ENCODE measurements at places on chromosomes 2 and 18.

DNA sequence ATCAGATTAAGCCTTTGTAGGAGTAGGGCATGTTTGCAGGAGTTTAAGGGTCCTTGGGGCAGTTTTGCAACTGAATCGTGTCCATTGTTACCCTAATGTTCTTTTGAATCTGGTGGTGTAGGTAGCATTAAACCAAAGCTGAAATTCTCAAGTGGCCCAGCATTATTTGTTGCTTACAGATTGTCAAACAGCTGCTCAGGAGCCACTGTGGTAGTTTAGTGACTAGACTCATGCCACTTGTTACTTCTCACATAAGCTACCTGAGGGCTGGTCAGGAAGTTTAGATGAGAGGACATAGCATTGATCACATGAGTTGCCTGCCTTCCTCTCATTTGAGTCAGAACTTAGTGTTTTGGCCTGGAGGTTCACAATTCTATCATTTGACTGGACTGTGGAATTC lies 157.6 kb downstream of the HAUS1 start:
- no peak for DNase-seq

DNA sequence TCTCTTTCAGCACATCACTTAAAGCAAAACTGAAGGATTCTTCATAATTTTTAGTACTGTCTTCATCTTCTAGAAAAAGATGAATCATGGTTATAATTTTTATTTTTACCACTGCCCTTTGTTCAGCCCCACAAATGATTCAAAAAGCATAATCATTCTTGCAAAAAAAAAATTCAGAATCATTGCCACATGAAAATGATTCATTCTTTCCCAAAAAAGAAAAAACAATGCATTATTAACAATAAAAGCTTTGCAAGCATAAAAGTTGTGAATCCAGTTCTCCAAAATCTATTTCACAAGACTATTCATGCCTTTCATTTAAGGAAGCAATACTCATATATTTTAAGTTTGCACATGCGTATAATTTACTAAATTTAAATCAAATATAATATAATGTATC lies 204.8 kb downstream of the RBM43 start:
- no peak for DNase-seq

DNA sequence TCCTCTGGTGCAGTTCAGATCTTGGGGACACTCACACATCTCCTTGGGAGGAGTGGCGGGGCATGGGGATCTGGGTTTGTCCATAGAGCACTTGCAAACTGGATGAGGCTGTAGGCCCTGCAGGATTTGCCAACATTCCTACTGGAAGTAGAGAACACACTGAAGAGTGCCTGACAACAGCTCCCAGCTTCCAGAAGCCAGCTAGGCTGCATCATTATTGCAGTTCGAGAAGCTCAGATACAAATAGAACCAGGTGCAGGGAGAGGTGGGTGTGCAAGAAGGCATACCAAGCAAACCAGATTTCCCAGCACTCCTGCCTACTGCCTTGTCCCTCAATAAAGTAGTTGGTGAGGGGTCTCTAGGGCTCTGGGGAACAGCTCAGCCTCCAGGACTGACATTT lies 52.5 kb downstream of the RHOB start:
- no peak for DNase-seq

- no peak for DNase-seq
Measured at GRCh38 chr18:80179857-80180558, 67.3 kb downstream of the PARD6G start.

- DNase-seq, result no peak
Measured at GRCh38 chr2:2845267-2845666, 514.2 kb upstream of the MYT1L start.

DNA sequence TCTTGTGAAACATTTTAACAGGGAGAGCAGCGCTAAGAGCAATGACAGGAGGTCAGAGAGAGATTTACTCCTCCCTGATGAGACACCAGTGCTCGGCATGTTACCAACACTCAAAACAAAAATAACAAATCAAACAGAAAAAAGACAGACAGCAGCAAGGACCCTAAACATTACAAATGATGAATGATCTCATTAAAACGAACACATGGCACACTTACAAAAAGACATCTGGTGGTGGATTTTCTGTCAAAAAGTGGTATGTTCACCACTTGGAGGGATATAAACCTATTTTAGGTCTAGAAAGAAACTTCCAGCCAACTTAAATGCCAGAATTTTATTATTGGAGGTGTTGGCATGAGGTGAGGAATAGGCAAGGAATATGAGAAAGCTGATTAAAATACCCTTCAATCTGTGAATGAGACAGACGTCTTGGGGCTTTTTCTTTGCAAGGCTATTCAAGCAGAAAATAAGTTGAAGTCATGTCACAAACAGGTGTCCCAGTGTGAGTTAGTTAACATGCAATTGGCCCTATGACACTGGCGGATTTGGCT lies 112.8 kb downstream of the PRELID3A start:
- DNase-seq, result no peak

All from muscle of back (tissue), 13 donors.